ENCODE measurements at places on chromosomes 4 and X.

GRCh38 chr4:116058129-116058528 is 944.7 kb upstream of the NDST4 start:
- DNase-seq: no peak

DNA sequence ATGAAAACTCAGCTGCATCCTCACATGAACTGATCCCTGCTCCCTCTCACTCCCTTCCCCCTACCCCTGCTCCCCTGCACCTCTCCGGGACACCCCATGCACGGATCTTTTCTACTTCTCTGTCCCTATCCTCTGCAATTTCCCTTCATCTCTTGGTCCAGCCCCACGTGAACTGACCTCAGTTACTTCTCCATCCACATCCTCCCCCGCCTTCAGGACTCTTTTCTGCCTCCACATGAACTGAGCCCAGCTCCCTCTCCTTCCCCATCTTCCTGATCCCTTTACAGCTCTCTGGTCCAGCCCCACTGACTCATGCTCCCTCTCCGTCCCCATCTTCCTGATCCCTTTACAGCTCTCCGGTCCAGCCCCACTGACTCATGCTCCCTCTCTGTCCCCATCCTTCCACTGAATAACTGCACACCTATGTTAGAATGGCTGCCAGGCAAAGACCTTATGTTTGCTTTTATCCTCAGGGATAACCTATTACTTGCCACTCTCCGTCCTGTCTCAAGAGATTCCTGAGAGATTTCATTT is 5.6 kb downstream of the CETN2 start:
- no peak for DNase-seq

DNA sequence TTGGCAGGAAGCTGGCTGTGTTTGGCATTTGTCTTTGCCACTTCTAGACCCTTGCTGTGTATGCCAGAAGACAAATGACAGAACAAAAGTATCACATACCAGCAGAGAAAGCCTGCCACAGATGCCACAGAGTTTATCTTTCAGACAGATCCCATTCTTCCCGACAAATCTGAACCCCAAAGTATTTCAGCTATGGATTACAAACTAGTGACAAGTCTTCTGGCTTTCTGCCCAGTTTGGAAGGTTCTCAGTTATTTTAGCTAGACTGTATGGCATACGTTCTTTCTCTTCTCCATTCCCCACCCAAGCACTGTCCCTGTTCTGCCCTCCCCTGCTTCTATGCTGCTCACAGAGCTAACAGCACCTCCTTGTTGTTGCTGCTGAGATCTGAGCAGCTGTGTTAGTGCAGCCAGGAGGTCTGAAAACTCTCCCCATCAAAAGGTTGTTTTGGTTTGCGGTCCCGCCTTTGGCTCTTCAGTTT is 236.7 kb downstream of the FRAS1 start:
- DNase-seq: peak; percentile 75

- DNase-seq: peak; percentile 76
Measured at GRCh38 chr4:52051213-52051614, at the start of gene SPATA18. SPATA18 (plus strand) TSS chr4:52051304; CDS start chr4:52051705, 401 bp downstream.

- DNase-seq: no peak
Measured at GRCh38 chr4:37693030-37693429, 6.9 kb upstream of the RELL1 start.

DNA sequence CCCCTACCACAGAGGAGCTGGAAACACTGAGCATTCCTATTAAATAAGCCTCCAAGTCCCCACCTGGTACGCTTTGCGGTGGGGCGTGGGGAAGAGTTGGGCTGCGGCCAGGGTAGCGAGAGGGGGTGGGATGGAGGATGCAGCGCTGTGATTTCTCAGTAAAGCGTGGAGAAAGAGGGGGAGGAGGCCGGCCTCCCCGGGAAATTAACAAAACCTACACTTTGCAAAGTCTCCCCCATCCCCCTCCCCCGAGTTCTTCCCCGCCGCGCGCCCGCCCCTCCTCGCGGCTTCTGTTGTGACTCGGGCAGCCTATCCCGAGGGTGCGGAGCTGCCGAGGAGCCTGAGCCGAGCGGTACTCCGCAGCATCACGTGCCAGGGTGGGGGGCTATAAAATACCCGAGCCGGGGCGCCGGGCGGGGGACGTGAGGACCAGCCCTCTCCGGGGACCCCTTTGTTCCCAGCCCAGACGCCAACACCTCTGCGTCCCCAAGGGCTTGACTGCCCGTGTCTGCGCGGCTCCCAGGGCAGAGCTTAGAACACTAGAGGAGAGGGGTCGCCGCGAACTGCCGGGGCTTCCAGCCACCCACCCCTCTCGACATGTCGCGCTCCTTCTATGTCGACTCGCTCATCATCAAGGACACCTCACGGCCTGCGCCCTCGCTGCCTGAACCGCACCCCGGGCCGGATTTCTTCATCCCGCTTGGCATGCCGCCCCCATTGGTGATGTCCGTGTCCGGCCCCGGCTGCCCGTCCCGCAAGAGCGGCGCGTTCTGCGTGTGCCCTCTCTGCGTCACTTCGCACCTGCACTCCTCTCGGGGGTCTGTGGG is at the start of gene GSX2:
Gene GSX2, plus strand, starts transcription at position 416 of the 827 bp plus-strand sequence. Its CDS starts 182 bp downstream, at position 598.
- no peak for DNase-seq

Measured in AG08395 (cell line).